Myocyte (in vitro differentiated cells): ENCODE measurements at places on chromosomes 2 and 18.

GRCh38 chr2:26139269-26140183 lies 33.4 kb upstream of the GAREM2 start:
- no peak for DNase-seq

- DNase-seq, result no peak
These were observed 301.1 kb upstream of the TANK start for GRCh38 chr2:160859096-160859495.

DNA sequence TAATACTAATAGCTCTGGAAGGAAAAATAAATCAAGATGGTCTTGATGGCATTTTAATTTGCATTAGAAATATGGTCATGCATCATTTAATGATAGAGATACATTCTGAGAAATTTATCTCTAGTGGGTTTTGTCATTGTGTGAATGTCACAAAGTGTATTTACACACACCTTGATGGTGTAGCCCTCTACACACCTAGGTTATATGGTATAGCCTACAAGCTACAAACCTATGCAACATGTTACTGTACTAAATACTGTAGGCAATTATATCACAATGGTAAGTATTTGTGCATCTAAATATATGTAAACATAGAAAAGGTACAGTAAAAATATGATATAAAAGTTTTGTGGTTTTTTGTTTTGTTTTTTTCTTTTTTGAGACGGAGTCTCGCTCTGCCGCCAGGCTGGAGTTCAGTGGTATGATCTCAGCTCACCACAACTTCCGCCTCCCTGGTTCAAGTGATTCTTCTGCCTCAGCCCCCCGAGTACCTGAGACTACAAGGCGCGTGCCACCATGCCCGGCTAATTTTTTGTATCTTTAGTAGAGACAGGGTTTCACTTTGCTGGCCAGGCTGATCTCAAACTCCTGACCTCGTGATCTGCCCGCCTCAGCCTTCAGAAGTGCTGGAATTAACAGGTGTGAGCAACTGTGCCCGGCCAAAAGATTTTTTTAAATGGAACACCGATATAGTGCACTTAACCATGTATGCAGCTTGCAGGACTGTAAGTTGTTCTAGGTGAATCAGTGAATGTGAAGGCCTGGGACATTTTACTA lies 83.7 kb upstream of the UBXN4 start:
- DNase-seq, result no peak

DNA sequence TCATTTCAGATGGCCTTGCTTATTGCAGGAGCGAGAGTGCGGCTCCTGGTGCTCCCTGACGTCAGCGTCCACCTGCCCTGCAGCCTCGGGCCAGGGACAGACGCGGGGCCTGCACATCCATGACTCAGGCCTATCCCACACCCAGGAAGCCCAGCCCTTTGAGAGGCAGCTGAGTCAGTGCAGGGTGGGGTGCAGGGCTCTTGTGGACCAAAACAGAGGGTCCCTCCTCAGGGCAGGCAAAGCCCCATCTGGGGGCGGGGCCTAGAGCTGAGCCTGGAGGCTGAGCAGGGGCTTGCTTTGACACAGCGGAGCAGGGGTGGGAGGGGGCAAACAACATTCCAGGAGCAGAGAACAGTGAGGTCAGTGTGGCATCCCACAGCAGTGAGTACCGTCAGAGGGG lies 7.7 kb upstream of the ARHGEF4 start:
- DNase-seq, result no peak

DNA sequence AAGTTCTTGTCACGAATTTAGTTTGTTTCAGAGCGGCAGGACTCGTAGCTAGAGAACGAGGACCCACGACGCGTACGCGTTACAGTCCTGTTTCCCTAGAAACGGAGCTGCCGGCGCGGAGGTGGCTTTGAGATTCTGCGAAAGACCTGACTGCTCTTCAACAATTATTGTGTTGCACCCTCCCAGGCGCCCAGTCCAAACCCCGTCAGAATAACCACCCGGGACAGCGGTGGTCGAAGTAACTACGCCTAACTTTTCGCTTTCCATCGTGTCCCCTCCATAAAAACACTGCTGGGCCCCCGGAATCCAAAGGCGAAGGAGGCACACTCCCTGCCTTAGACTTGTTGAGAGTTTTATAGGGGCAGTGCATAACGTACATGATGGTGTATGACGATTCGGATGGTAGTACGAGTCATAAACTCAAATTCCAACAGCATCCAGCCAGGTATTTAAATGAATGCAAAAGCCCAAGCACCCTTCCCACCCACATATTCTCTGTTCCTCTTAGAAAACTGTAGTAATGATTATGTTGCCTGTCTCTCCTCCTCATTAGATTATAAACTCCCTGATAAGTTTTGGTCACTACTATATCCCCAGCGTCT lies 651 bp upstream of the STAM2 start:
- DNase-seq, result no peak

- no peak for DNase-seq
These were observed 291.8 kb upstream of the HS6ST1 start for GRCh38 chr2:128610496-128610895.

DNA sequence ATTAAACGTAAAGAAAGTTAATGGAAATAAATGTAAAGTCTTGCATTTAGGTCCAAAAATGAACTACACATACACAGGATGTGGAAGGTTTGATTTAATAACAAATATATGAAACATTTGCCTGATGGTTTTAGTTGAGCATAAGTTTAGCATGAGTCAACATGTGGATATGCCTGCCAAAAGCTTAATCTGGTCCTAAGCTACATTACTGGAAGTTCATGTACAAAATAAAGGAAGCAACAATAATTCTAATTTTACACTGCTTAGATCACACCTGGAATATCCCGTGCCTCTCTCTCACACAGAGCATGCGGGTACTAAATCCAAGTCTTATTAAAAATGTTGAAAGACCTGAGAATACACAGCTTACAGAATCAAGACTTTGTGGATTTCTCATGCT lies 276.5 kb upstream of the NRP2 start:
- DNase-seq, result peak; percentile 53

GRCh38 chr2:241030883-241031282 lies 32.5 kb downstream of the SNED1 start:
- DNase-seq, result no peak

DNA sequence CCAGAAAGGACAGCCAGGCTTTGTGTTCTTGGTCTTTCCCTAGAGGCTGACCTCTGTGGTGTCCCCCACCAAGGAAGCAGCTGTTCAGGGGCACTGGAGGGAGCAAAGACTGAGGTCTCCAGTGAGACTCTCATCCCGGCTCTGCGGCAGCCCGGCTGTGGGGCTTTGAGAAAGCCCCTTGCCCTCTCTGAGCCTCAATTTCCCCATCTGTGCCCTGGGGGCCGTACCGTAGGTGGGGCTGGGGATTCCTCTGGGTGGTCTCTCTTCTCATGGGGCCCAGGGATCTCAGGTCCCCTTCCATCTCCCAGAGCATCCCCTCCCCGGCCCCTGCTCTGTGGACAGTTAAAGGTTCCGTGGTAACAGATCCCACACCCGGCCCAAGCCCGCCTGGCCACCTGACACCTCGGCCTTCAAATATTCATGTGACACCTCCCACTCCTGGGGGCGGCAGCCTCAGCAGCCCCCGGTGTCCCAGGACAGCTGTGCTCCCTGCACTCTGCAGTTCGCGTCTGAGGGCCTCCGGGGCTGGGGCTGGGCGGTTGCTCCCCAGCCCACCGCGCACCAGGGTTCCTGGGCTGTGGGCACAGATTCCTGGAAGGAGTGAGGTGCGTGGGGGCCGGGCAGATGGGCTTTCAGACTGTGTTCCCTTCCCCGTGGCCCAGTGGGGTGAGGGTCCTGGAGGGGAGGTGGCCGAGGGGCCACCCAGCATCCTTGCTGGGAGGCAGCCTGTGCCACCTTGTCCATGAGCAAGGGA lies 15.1 kb upstream of the KLHL30 start:
- DNase-seq, result no peak

- peak; percentile 57 for DNase-seq
These were observed 56.1 kb downstream of the FARP2 start for GRCh38 chr2:241412144-241412543.
